ENCODE measurements at places on chromosomes 16 and 17. TPM values are rescaled to one million over a fixed set of nuclear protein-coding genes. Genes with fewer than 3 reads are reported as not detected.
A peak's percentile ranks its signal among the peaks of the same experiment; 100 is the strongest.

Gene CNGB1
- 0.17 TPM for total RNA-seq

Gene CDRT15L2
- not detected for total RNA-seq

Gene EVI2A
- total RNA-seq = 0.98 TPM

Gene MYL4
- not detected for total RNA-seq

DNA sequence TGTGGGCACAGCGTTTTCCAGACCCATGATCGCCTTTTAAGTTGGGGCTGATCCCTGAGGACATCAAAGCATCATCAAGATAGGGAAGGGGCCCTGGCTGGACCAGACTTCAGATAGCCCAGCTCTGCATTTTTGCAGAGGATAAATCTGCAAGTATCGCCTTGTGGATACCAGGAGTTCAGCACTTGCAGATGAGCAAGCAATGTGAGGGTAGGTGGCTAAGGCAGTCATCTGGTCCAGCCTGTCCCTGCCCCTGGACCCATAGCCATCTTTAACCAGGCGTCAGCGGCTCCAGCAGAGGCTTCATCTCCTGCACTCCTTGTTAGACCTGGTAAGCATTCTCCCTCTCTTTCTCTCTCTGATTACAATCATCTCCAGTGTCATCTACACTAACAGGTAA is 9.0 kb upstream of the MRPS23 start:
- no peak for DNase-seq

GRCh38 chr17:17141860-17142552 is 64.1 kb downstream of the PLD6 start:
- no peak for DNase-seq

DNA sequence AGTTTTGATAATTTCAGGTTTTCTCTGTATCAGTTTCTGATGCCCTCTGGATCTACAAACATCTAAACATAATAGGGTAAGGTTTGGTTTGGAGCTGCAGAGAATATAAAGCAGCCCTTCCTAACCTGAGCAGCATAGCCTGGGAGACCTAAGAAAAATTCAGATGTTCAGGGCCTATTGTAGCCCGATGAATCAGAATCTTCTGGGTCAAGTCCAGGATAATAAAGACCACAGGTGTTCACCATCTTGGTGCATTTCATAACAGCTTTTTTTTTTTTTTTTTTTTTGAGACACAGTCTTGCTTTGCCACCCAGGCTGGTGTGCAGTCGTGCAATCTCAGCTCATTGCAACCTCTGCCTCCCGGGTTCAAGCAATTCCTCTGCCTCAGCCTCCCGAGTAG is 19.7 kb upstream of the ARHGAP17 start:
- DNase-seq = no peak

DNA sequence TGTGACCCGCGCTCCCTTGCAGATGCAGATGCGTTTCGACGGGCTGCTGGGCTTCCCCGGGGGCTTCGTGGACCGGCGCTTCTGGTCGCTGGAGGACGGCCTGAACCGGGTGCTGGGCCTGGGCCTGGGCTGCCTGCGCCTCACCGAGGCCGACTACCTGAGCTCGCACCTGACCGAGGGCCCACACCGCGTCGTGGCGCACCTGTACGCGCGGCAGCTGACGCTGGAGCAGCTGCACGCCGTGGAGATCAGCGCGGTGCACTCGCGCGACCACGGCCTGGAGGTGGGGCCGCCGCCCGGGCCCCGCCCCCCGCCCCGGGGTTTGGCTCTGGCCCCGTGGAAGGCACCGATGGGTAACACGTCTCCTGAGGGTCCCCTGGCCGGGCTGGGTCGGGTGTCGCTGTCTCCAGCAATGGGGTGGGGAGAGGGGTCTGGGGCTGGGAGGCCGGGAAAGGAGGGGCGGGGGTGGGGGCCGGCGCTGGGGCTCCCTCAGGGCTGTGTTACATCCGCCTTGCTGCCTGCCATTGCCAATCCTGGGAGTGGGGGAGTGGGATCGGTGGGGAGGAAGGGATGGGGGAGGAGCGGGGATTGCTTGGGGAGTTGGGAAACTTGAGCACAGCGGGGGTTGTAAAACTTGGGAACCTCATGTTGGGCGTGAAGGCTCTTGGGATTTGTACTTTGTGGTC is 737 bp downstream of the NUDT16L1 start:
- DNase-seq = peak; percentile 58

GRCh38 chr16:51665436-51665998 is 514.4 kb upstream of the SALL1 start:
- DNase-seq = no peak
